Smooth muscle cell of the brain vasculature (primary cell): ENCODE measurements at places on chromosomes 13 and 19.

DNA sequence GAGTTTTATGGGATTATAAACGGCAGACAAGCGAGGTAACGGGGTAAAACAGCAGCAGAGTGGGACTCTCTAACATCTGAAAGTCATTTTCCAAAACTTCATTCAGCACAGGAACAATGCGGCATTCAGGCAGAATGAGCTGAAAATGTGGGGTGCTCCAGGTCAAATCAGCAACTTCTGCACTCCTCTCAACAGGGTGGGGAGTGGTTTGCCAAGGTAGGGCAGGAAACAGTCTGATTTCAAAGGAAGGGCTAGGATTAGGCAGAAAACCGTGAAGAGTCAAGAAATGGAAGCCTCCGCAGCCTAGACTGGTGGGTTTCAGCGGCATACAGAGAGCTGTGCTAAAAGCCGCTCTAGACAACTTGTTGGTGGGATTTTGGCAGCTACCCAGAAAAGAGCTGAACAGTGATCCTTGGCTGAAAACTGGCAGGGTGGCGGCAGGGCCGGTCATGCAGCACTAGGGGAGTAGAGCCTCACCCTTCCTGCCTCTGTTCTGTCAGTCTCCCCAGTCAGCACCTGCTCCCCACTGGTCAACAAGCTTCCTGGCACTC is 154.2 kb upstream of the KLF12 start:
- DNase-seq, result no peak

- DNase-seq, result no peak
Observed at GRCh38 chr13:64078480-64078936, 2662.9 kb upstream of the PCDH20 start.

DNA sequence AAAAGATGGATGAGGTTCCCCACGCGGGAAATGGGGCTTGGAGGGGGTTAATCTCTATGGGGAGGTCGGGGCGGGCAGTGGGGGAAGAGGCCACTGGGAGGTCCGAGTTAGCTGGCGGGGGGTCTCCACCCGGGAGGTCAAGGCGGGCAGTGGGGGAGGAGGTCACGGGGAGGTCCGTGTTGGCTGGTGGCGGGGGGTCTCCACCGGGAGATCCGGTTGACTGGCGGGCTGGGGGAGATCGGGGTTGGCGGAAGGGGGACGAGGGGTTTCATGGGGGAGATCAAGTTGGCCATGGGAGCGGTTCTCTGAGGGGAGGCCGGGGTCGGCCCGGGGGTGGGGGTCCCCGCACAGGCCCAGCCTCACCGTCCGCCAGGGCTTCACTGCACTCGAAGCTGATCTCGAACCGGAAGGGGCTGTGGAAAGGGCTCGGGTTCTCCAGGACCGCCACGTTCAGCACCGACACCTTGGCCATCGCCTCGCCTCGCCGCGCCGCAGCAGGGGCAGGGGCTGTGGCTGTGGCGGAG is 342 bp downstream of the ASF1B start:
- DNase-seq, result no peak

DNA sequence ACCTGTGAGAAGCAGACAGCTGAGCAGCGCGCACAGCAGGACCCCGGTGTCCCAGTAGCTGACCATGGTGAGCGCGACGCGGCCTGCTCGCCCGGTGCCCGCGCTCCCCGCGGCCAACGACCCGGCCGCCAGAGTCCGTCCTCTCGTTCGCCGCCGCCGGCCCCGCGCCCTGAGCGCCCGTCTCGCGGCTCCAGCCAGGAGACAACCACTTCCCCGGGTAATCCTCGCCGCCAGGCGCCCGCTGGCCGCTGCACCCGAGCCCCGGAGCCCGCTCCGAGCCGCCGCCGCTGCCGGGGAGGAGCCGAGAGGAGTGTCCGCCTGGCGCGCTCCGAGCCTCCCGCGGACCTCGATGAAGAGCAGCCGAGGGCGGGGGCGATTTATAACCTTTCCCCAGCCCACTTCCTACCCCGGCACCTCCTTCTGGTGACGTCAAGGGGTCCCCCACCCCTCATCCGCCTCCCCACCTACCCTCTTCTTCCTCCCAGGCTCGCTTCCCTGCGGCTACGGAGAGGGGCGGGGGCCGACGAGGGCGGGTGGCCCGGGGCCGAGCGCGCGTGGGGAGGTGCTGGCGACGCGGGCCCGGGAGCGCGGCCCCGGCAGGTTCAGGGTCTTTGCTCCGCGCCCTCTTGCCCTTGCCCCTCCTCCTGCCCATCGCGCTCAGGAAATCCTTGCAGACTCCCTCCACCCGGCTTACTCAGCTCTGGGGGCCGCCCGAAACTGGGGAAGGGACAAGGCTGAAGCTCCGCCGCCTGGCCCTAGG is at the start of gene FLT1:
Gene FLT1, minus strand, starts transcription at position 351 of the 760 bp plus-strand sequence. Its CDS starts 285 bp downstream, at position 66.
- no peak for DNase-seq

- DNase-seq, result no peak
Observed at GRCh38 chr19:51815043-51815442, 20.1 kb downstream of the FPR3 start.

DNA sequence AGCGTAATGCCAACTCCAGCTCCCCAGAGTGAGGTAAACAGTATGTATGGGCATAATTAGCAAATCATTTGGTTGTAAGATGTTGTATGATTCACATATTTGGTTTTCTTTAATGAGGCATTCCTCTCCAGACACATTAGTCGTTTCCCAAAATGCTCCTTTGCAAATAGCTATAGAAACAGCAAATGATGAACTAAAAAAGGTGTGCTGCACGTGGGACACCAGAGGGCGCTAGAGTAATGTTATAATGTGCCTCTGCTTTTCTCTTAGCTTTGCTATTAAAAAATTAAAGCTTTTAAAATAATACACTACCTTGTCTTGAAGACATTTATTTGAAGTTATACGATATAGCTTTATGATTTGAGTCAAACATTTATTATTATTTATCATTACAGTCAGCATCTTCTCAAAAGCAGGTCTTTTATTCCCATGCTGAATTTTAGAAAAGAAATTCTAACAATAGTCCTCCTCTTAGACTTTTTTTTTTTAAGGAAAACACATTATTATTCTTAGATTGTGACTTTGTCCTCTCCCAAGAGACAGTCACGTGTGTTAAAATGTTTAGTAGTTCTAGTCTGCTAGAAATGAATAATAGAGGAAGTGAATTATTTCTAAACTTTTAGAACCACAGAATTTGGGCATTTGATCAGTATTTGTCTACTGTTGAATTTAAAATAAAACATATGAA is 121.6 kb upstream of the FRY start:
- peak; percentile 31 for DNase-seq

- no peak for DNase-seq
Observed at GRCh38 chr13:102774214-102774568, 605 bp upstream of the TEX30 start.

DNA sequence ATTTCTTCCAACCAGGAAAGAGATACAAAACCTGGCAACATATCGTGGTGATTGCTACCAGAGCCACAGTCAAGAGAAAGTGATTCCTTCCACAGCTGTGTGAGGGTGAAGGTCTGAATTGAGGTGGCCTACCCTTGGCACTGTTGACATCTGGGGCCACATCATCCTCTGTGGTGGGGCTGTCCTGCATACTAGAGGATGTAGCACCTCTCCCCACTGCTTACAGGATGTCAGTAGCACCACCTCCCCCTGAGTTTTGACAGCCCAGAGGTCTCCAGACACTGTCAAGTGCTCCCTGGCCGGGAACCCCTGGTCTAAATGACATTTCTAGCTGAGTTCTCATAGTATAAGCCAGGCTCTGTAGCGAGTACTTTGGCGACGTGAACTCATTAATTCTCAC is 15.5 kb downstream of the PTGER1 start:
- no peak for DNase-seq

DNA sequence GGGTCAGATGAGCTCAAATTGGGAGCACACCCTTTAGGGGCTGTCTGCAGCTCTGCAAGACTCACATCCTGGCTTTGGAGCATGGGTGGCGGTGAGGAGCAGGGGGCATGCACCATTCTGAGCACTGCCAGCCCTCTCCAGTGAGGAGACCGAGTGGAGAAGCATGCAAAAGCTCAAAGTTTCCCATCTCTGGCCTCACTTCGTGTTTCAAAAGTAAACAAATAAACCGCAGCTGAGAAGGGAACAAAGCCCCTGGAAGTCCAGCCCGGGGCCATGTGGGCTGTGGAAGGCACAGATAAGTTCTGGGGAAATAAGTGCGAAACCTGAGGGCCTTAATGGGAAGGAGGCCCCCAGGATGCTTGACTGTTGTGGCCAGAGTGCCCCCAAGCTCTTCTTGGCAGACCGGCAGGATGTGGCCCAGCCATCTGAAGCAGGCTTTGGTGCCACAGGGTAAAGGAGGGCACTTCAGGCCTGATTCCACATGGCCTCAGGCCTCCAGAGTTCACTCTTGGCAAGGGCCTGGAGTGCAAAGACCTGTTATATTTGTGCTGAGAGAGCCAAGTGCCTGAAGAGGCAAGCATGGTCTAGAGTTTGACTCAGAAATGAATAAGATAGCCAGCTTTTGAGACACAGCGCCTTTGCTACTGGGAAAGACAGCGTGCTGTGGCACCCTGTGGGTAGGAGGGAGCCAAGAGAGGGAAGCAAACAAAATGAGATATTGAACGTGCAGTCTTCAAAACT is 1.2 kb downstream of the MEDAG start:
- DNase-seq, result no peak

- DNase-seq, result no peak
Observed at GRCh38 chr13:106095919-106096318, 439.5 kb downstream of the EFNB2 start.

GRCh38 chr19:44196772-44197171 is 15.6 kb upstream of the ZNF227 start:
- no peak for DNase-seq

GRCh38 chr13:111897178-111897845 is 169.6 kb upstream of the SOX1 start:
- no peak for DNase-seq

- no peak for DNase-seq
Observed at GRCh38 chr13:46378411-46378810, 8.6 kb downstream of the RUBCNL start.

- DNase-seq, result no peak
Observed at GRCh38 chr19:55146705-55147273, 2.2 kb downstream of the TNNT1 start.

DNA sequence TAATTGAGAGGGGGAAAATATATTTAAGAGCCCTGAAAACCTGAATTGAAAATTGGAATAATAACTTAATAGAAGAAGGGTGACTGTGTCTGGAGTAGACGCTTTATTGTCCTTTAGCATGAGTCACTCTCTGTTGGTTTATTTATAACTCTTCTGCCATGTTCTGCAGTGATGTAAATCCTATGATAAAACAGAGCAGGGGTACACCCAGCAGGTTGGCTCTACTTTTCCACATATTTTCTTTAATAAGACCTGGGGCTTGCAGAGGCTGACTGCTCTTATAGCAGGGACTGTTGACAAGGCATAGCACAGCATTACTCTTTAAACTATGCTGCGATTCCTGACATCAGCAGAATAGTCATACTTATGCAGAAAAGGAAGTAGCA is 389.9 kb upstream of the PCDH9 start:
- peak; percentile 20 for DNase-seq

DNA sequence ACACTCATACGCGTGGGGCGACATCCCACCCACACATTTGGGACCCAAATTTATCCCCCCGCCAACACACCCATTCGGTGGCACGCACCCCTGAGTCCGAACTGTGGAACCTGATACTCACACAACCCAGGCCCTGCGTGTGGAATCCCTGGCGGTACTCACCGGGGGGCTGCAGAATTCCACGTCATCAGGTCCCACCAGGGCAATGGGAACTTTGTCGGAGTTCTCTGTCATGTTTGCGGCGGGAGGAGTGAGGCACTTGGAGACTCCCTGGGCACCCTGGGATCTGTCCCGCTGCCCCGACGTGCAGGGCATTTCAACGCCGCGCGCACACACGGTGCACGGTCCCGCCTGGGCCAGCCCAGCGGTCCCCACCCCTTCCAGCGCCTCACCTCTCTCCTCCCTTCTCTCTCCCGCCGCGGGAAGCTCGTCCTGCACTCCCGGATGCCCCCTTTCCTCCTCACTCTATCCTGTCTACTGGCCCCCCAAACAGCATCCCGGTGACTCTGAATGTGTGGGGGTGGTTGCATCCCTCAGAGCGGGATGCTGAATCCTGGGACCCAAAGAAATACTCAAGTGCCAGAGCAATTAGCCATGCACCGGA is at the start of gene CNMD:
Gene CNMD, minus strand, starts transcription at position 353 of the 604 bp plus-strand sequence. Its CDS starts 119 bp downstream, at position 234.
- no peak for DNase-seq

DNA sequence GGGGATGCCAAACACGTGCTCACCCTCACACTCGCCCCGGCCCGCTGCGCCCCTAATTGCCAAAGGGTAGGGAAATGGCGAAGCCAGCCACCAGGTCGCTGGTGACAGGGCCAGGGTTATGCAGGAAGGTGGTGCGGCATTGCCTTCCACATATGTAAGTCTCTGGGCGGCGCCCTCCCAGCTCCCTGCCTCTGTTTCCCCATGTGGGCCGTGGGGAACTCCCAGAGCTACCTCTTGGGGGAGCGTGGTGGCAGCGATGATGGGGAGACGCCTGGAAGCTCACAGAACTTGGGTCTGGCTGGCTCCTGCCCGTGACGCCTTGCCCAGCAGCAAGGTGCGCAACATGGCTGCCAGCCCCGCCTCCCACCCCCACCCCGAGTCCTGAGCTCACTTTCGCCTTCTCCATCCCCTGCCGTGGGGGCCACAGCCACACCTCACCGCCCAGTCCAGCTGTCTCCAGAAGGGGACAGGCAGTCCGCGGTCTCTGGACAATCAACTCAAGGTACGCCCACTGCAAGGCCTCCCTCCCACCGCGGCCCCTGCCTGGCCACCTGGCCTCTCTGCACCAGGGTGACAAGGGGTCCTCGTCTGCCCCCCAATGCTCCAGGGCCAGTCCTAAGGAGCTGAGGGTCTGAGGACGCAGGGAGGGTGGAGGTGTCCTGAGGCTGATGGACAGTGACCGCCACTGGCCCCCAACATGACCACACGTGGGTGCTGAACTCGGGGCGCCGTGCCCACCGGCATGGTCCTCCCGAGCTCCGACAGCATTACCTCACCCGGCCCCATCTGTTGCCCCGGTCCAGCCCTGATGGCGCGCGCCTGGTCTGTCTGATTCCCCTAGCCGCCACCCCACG is 6.6 kb downstream of the C19orf25 start:
- no peak for DNase-seq

GRCh38 chr19:47375694-47376588 is 26.8 kb downstream of the DHX34 start:
- DNase-seq, result no peak

- peak; percentile 67 for DNase-seq
Observed at GRCh38 chr13:49097374-49097773, 121.7 kb downstream of the FNDC3A start.
